ENCODE measurements at places on chromosomes 7 and 10.

- no peak for DNase-seq
Observed at GRCh38 chr7:2072042-2072441, 160.7 kb downstream of the MAD1L1 start.

- no peak for DNase-seq
Observed at GRCh38 chr10:100827819-100828737, 82.7 kb downstream of the PAX2 start.

DNA sequence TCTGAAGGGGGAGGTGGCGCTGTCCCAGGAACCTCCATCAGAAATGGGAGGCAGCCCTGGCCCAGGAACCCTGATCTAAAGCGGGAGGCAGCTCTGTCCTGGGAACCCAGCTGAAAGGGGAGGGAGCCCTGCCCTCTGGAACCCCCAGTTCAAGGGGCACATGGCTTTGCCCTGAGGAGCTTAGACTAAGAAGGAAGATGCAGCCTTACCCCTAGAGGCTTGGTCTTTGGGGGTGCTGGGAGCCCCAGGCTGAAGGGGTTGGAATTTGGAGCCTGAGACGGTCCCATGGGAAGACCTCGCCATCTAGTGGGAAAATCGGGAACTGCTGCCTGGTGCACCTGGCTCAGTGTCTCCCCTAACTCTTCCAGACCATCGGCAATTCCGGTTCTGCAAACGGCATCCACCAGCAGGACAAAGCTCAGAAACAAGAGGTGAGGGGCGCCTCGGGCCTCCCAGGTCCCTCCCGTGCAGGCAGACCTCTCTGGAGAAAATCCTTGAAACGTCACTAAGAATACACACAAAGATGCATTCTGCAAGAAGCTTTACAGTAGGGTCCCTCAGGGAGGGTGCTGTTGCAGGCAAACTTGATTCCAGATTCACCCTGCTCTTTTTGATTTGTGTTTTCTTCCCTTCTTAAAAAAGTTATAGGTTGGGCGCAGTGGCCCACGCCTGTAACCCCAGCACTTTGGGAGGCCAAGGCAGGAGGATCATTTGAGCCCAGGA, 52.4 kb upstream of the GTF2IRD1 start:
- DNase-seq: peak; percentile 65

DNA sequence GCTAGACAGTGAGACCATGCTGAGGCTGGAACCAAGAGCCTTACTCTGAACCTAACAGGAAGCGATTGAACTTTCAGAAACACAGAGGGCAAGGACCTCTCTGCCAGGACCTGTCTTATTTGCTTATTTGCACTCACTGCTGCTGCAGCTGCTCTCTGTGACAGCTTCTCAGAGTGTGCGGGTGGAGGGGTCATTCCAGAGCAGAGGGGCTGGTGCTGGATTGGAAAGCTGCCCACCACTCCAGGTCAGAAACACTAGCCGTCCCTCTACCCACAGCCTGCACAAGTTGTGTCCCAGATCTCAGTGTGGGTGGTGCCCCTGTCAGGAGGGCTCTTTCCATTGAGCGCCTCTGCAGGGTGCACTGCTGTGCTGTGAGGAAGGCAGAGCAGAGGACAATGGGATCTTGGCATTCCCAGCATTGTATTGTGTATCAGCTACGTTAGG, 126.2 kb downstream of the CCNY start:
- no peak for DNase-seq

DNA sequence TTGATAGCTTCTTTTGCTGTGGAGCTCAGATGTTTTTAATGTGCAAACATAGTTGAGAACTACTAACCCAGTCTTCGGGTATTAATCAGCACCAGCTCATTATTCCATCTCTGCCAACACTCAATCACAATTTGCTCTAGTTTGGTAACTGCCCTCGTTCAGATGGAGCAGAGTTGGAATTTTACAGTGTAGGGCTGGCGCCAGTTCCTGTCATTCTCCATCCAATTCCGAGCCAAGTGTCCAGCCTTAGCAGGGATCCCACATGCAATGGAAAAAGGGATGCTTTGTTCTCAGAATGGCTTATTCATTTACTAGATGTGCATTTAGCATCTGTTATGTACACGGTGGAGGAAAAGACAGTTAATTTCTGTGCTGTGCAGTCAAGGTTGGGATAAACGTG, 504.5 kb upstream of the GALNT17 start:
- DNase-seq: no peak

DNA sequence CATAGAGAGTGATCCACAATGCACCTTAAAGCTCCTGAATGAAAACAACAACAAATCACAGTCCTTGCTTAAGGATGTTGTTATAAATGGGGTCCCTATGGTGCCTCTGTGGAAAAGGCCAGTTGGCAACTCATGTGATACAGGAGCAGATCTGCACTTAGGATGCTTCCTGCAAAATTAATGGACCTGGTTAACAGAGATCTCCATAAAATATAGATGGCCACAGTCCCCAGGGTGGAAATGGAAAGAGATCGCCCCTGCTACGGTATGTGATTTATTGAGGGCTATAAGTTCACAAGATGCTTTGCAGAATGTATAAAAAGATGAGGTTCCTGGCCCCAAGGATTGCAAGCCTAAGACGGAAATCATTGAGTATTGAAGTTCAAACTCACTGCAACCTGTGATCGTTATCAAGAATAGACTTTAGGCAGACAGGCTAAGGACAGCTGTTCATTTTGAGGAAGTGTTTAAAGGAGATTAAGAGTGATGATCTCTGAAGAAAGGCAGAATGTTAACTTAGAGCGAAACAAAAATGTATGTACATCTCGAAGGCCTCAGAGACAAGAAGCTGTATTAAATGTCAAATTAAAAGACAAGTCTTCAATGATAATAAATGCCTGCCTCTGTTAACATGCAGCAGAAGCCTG, 174.1 kb upstream of the PLPP4 start:
- no peak for DNase-seq

- DNase-seq: no peak
Observed at GRCh38 chr7:25151773-25152172, 26.7 kb upstream of the CYCS start.

DNA sequence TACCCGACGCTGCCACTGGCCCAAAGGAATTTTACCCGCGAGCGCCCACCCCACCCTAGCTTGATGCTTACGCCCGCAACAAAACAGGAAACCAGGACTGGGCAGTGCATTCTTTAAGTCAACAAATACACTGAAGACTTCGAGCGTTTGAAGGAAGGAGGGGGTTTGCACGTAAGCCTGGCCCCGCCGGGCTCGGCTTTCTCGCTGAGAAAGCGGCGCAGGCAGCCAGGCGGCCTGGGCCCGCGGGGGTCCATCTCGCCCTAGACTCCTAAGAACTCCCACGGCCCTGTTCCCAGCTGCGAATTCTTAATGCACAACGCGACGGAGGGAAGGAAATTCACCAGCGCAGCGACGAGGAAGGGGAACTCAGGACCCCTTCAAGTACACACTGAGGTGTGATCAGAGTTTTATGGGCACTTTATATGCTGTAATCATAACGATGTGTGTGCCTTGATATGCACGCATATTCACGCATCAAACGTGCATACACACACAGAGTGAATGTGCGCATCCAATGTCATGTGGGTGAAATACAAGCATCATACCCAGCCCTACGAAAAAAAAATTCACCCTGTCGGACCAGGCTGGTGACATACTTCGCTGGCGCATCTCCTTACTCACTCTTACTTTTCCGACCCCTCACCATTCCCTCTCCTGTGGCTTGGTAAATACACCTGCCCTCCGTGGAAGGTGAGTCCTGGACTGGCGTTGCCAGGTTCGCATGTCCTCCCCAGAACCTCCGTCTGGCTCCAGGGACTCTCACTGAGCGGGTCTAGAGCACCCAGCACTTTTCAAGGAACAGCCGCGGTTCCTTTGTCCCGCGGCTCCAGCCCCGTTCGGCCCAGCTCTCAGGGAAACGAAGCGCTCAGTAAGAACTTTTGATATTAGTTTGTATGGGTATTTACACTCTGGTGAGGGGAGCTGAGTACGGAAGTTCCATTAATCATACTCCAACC, 5.7 kb upstream of the HOXA13 start:
- no peak for DNase-seq

GRCh38 chr10:23412223-23412622, 26.7 kb upstream of the OTUD1 start:
- DNase-seq: no peak
